ENCODE measurements at places on chromosomes 1 and 21.
A peak's percentile ranks its signal among the peaks of the same experiment; 100 is the strongest.

- no peak for DNase-seq
Measured at GRCh38 chr1:232550007-232550406, 79.9 kb downstream of the SIPA1L2 start.

- no peak for DNase-seq
Measured at GRCh38 chr1:223717123-223717522, 4.8 kb downstream of the CAPN2 start.

DNA sequence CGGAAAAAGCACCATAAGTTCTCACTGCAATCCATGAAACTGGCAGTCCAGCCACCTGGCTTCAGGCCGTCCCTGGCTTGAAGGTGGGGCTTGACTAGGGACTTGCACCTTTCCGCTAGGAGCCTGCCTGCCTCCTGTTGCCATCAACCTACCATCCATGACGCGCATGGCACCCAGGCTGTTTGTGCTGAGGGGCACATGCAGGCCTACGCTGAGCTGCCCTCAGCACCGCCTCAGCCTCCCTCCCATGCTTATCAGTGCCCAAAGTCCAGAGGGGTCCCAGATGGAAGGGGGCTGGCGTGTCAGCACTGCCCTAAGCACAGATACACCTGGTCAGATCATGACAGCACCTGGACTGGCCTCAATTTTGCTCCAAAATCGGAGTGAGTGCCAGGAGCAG lies 190.2 kb upstream of the LYPLAL1 start:
- no peak for DNase-seq

DNA sequence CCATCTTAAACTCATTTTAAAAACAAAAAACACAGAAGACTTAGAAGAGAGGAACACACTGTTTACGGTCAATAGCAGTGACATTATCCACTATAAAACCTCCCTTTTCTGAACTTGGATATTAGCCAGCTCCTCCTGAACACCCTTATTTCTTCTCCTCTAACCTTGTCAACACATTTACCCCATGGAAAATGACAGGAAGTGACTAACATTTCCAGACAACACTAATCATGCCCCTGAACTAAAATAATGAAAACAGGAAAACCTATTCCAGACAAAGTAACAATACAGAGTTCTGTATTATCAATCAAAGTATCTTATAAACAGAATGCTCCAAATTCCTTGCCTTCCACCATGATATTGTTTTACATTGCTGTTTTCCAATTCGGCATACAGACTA lies 45.3 kb downstream of the PALMD start:
- DNase-seq = no peak

- DNase-seq = no peak
Measured at GRCh38 chr1:94898491-94899385, 28.2 kb downstream of the CNN3 start.

GRCh38 chr1:200081151-200081968 lies 53.9 kb downstream of the NR5A2 start:
- no peak for DNase-seq

GRCh38 chr1:180137776-180138175 lies 16.9 kb upstream of the QSOX1 start:
- no peak for DNase-seq

DNA sequence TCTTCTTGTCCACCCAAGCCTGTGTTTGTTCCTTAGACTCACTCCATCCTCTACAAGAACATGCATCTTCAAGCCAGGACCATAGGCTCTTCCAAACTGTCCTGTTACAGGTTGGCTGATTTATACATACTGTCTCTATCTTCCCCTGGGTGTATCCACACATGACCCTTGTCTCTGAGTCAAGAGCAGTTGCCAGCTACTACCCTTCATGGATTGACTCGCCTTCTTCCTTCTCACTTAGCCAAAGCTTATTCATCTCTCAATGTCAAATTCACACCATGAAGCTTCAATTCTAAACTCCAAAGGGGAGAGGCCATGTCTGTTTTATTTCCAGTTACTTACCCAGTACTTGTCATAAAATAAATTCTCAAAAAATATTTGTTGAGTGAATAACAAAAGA lies 64.1 kb upstream of the CACHD1 start:
- no peak for DNase-seq

- no peak for DNase-seq
Measured at GRCh38 chr1:109425391-109426280, 612 bp downstream of the PSMA5 start.

GRCh38 chr1:211328866-211329475 lies 2.3 kb downstream of the TRAF5 start:
- DNase-seq = no peak

GRCh38 chr1:63821091-63822005 lies 47.5 kb downstream of the ROR1 start:
- DNase-seq = no peak

- DNase-seq = no peak
Measured at GRCh38 chr1:202170726-202171125, 10.3 kb upstream of the PTPN7 start.

- no peak for DNase-seq
Measured at GRCh38 chr1:222123111-222123510, 381.2 kb upstream of the DUSP10 start.

- no peak for DNase-seq
Measured at GRCh38 chr1:225467193-225468020, 39.6 kb upstream of the LBR start.

GRCh38 chr1:206010060-206010459 lies 6.9 kb upstream of the RAB7B start:
- no peak for DNase-seq

GRCh38 chr1:24483441-24483840 lies 19.2 kb upstream of the RCAN3 start:
- DNase-seq = no peak

GRCh38 chr1:41560931-41561330 lies 76.4 kb upstream of the EDN2 start:
- no peak for DNase-seq

DNA sequence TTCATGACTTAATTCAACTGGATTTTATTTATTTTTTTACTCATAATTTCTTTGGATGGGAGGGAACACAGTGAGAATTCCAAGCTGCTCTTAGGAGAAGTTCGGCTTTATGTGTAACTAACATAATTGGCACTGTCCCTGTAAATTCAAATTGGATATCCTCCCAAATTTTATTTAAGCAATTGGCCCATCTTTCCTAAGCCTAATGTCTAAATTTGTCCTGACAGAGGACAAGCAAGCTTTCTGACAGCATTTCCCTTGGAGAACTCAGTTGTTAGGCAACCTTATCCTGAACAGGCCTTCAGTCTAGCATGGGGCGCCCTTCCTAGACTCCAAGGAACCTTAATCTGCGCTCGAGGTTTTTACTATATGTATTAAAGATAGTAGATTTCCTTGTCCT lies 550.3 kb downstream of the NUF2 start:
- DNase-seq = no peak

- no peak for DNase-seq
Measured at GRCh38 chr1:175479521-175480342, 263.7 kb downstream of the TNR start.

DNA sequence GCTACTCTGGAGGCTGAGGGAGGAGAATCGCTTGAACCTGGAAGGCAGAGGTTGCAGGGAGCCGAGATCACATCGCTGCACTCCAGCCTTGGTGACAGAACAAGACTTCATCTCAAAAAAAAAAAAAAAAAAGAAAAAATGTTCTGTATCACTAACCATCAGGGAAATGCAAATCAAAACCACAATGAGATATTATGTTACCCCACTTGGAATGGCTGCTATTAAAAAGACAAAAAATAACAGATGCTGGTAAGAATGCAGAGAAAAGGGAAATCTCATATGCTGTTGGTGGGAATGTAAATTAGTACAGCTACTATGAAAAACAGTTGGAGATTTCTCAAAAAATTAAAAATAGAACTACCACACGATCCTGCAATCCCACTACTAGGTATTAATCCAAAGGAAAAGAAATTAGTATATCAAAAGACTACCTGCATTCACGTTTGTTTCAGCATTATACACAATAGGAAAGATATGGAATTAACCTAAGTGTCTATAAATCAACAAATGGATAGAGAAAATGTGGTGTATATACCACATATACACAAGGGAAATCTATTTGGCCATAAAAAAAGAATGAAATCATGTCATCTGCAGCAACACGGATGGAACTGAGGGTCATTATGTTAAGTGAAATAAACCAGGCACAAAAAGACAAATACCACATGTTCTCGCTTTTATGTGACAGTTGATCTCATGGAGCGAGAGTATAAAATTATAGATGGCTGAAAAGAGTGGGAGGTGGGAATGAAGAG lies 62.6 kb downstream of the ABL2 start:
- no peak for DNase-seq

DNA sequence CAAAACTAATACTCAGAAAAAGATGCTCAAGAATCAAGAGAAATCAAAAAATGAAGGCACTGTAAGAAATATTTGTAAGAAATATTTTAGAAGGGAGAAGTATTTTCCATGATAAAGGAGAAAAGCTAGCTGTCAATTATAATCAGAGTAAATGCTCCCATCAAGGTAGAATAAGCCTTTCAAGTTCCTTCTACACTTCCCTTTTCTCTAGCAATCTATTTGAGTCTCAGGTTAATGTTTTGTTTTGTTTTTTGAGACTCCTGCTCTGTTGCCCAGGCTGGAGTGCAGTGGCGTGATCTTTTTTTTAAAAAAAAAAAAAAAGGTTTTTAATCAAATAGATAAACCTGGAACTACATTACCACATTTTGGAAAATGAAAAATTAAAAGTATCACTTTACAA lies 33.3 kb downstream of the PUM1 start:
- DNase-seq = no peak

- no peak for DNase-seq
Measured at GRCh38 chr1:62672029-62672428, 16.2 kb downstream of the DOCK7 start.

DNA sequence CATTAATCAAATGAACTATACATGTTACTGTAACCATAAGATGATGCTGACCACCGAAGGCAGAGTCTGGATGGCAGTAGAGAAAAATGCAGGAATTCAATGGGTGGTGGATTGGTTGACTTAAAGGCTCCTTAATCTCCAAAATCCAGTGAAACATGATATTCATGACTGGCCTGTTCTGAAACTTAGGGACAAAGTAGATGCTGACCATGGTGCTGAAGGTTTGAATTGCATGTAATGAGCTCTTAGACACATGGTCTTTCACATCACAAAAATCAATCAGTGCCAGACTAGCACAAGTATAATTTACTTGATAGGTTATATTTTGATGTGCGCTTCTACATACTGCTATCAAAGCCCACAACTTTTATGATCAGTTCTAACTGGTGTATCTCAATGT lies 30.9 kb upstream of the NTMT2 start:
- DNase-seq = peak; percentile 1

DNA sequence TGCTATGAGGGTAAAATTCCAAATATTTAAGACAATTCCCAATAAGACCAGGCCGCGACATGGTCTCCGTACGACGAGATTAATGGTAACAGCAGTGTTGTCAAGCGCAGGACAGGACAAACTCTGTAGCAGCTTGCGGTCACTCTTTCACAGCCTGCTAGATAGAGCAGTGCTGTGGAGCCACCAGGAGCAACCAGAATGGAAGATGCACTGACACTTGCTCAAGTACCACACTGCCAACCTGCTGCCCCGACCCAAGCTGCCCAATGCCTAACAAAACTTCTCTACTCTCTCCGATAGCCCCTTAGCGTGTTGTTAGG lies 636 bp downstream of the WARS2 start:
- no peak for DNase-seq

DNA sequence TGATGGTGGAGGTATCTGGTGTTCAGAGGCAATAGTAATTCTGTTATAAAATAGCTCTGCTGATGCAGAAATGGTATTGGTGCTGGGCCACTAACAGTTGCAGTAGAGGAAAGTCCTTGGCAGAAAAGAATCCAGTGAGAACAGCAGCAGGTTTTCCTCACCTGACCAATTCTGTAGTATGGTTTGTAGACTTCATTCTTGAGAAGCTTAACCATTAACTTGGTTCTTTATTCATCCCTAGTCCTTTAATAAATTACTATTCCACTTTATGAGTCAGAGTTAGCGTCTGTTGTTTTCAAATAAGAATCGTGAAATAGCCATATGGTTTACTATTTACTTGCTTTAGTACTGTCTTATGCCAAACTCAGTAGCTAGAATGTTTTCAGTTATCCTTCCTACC lies 128.5 kb upstream of the SERTAD4 start:
- no peak for DNase-seq

DNA sequence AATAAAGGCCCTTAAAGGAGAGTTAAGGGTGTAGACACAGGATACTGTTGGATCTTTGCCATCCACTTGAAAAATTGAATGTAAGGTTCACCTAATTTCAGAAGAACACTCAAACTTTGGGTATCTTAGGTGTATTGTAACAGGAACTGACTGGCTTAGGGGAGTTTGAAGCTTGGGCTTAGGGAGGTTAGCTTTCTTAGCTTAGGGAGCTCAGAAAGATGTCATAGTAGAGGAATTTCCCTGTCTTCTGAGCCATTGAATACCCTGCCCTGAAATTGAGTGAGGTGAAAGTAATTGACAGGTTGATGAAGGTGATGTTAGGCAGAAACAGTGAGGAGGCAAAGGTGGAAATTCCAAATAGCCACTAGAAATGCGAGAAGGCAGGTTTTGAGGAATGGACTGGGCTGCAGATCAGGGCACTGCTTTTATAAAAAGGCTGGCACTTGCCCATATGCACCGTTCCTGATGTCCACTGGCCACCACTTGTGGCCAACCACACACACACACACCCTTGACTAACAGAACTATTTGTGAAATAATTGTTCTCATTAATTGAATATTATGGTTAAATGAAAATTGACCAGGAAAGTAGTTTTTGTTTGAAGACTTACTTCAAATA lies 16.5 kb downstream of the BACH1 start:
- no peak for DNase-seq

GRCh38 chr1:234987415-234988154 lies 141.1 kb downstream of the TOMM20 start:
- no peak for DNase-seq

GRCh38 chr21:25734654-25734903 lies 125 bp downstream of the ATP5PF start:
- DNase-seq = no peak

- DNase-seq = no peak
Measured at GRCh38 chr1:73980324-73981040, 217.5 kb downstream of the LRRIQ3 start.

GRCh38 chr1:213393860-213394259 lies 342.8 kb downstream of the RPS6KC1 start:
- no peak for DNase-seq

DNA sequence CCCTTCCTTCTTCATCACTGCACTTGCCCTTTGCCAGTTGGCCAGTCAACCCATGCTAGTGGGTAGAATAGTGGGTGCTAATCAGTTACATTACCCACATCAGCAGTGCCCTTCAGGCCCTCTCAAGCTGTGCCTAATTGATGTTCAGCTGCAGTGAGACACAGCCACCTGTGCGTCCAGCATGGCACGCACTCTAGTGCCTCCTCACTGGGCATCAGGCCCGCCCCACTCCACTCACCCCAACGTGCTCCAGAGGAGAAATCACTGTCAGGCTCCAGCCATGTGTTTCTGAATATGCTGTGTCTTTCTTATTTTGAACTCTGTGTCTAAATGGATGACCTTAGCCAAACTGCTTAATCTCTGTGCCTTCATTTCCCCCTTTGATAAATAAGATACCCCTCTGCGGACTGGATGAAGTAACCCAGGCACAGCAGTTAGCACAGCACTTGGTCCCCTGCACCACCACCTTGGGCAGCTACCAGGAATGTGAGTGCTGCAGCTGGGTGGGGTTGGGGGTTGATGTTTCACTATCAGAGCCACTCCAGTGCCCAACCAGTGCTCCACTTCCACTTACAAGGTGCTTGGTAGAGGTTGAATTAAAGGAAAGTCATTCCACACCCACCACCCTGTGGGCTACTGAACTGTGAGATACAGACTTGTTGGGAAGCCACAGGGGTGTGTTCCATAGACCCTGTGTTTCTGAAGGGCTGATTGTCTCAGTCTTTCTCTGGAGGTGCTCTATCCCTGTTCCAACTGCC lies 8.9 kb upstream of the ADORA3 start:
- no peak for DNase-seq

GRCh38 chr1:177236962-177237361 lies 66.2 kb downstream of the BRINP2 start:
- DNase-seq = no peak
